Activated CD4-positive, alpha-beta T cell treated with anti-CD3 and anti-CD28 coated beads, Interleukin-2, amount 50 U/mL, for 48 hours (primary cell): ENCODE measurements at places on chromosomes 13 and 19.

DNA sequence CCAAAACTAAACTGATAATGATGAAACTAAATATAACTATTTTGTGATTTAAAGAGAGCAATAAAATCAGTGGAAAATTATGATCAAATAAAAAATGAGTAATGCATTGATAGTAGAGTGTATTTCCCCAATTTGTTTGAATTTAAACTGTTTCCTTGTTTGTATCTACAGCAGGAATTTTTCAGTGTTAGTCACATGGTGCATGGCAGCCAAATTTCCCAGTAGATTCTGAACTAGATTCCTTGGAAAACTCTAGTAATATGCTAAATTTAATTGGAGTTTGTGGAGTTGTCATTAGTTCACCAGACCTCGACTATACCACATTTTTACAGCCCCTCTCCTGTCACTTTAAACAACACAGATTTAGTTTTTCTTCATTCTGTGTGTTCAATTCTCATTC is 156.2 kb downstream of the PCCA start:
- no peak for DNase-seq

GRCh38 chr19:38190061-38190460 is 34.0 kb downstream of the DPF1 start:
- DNase-seq: peak; percentile 10

- DNase-seq: no peak
Measured at GRCh38 chr19:49831592-49831991, 13.5 kb downstream of the MED25 start.

- no peak for DNase-seq
Measured at GRCh38 chr13:23928985-23929384, 31.7 kb upstream of the C1QTNF9B start.

- no peak for DNase-seq
Measured at GRCh38 chr19:58406818-58407657, 1.4 kb upstream of the ZNF584 start.

GRCh38 chr13:107901230-107901629 is 314.1 kb downstream of the LIG4 start:
- DNase-seq: no peak

DNA sequence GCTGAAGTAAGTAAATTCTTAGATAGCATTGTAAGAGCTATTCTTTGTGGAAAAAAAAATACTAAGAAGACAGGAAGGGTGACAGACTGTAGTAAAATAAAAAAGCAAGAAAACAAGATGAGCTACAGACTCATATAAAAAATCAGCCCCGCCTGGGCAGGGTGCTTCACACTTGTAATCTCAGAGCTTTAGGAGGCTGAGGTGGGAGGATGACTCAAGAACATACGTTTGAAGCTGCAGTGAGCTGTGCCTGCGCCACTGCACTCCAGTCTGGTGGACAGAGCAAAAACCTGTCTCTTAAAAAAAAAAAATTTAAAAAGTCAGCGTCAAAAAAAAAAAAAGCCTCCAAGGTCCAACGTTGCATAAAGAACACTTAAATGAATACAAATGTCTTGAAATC is 102.1 kb downstream of the VWA8 start:
- no peak for DNase-seq

GRCh38 chr13:32125221-32125689 is 93.7 kb downstream of the FRY start:
- no peak for DNase-seq

DNA sequence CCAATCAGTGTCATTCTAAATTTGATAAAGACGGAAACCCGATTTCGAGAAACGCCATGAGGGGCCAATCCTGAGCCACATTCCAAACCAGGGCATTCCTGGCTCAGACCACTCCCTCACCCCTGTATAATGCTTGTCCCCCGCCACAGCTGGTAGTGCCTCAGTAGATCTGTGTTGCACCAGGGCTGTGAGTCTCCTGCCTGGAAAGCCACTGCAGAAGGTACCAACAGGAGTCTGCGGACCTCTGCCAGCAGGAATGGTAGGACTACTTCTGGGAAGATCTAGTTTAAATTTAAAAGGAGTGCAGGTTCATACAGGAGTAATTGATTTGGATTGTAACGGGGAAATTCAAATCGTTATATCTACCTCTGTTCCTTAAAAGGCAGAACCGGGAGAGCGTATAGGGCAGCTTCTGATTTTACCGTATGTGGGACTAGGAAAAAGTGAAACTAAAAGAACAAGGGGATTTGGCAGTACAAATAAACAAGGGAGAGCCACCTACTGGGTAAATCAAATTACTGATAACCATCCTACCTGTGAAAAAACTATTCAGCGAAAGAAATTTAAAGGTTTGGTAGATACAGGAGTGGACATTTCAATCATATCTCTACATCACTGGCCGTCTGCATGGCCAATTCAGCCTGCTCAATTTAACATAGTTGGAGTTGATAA is 20.8 kb upstream of the ZNF266 start:
- DNase-seq: no peak

GRCh38 chr19:35117116-35117515 is 1.5 kb downstream of the FXYD3 start:
- no peak for DNase-seq

DNA sequence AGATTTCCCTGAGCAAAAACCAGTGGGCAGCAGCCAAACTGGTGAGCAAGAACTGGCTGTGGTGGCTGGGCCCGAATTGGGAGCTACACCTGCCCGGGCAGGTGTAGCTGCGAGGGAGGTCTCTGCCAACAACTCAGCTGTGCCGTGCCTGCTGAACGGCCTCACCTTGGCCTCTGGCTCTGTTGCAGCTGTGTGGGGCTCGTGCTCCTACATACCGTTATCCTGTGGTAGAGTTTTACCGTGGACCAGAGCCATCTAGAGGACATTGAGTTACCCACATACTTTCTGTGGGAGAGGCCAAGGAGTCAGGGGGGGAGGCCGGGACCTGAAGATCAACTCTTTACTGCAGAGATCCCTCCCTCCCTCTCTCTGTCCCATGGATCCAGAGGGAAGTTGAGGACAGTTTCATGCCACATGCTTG is 113.2 kb downstream of the TM9SF2 start:
- DNase-seq: peak; percentile 16

GRCh38 chr19:33832633-33833032 is 36.0 kb downstream of the KCTD15 start:
- no peak for DNase-seq

DNA sequence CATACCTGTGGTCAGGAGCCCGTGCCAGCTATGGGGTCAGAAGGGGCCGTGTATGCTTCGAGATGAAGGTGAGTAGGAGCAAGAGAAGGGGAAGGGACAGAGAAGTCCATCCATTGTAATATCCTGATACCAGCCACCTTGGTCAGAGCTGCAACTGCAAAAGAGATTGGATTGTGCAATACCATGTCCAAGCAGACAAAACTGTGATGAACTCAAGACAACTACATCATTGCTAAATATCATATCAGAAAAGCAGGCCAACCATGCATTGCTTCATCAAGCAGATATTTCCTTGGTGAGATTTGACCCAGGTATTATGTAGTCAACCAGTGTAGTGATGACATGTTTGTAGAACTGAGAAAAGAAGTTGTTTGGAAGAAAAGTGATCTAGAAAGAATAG is 12.1 kb downstream of the HNRNPUL1 start:
- no peak for DNase-seq

GRCh38 chr19:16660763-16661479 is at the start of gene TMEM38A:
Gene TMEM38A (plus strand): TSS chr19:16661139. CDS start chr19:16661218, 79 bp downstream.
- DNase-seq: peak; percentile 24

DNA sequence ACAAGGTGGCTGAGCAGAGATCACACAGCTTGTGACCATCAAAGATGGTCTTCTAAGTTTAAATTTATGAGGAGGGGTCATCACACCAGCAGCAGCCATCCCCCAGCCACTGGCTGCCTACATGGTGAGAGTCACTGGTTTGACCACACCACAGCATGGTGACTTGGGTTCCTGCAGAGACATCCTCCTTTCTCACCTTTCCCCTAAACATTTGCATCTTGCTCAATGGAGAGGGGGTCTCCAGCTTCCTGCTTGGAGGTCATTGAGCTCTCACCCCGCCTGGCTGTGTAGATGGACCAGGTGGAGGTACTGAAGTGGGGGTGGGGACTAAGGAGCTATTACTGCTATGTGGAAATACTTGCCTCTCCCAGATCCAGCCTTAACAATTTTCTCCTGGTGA is 247.6 kb upstream of the ARGLU1 start:
- DNase-seq: no peak
